ENCODE measurements at places on chromosomes 1 and 21.
A peak's percentile ranks its signal among the peaks of the same experiment; 100 is the strongest.

DNA sequence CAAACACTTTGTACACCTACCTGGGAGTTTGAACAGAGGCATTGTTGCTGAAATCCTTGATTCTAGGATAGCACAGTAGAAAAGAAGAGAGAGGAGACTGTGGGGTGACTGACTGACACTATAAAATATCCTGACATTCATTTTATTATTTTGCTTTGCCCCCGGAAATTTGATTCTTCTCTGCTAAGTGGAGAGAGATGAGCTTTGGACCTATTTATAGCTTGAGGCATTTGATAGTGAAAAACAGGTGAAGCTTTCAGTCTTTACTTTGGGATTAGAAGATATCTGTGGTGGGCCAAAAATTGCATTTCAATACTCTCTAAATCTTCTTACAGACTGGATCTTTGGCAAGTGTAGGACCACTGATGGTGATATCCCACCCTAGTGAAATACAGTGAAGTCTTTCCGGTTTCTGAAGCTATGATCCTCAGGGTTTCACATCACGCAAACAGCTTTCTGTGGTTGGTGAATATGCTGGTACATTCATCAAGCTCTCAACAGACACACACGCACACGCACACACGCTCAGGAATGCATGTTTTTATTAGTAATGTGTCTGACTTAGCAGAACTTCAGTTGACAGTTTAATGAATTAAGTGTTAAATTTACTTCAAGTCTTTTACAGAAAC is at the start of gene AMPD1:
TSS of gene AMPD1 (minus strand) at position 117 of the 629 bp plus-strand sequence. CDS start at position 42, 75 bp downstream.
- peak; percentile 47 for DNase-seq

GRCh38 chr1:207826557-207827487 is 75.0 kb downstream of the CD46 start:
- DNase-seq, result no peak

GRCh38 chr1:172185211-172185610 is 235.3 kb upstream of the C1orf105 start:
- DNase-seq, result peak; percentile 47

DNA sequence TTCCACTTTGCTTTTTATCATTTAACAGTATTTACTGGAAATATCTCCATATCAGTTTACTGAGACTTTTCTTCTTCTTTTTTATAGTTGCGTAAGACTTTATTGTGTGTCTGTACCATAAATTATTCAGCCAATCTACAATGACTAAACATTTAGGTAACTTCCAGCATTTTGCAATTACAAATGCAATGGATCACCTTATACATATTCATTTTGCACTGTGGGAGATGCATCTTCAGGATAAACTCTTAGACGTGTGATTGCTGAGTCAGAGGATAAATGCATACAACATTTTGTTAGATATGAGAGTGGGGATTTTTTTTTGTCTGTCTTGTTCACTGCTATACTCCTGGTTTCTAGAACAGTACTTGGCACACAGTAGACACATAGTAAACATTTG is 95.7 kb upstream of the GCLM start:
- DNase-seq, result no peak

DNA sequence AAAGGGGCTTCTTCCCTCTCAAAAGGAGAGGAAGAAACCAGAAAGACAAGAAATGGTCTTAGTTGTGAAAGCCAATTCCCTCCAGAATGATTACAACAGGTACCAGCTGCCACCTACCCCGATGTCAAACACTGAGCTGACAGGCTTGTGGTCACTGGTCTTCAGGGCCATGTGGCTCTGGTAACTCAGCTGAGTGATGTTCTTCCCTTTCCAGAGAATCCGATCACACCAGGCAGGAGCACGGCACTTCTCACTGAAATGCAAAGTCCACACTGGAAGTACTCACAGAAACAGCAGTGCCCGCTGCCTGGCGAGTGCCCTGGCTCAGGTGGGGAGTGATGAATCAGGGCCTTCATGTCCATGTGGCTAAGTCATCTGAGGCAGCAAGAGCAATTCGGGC is 18.7 kb upstream of the MTF1 start:
- no peak for DNase-seq

DNA sequence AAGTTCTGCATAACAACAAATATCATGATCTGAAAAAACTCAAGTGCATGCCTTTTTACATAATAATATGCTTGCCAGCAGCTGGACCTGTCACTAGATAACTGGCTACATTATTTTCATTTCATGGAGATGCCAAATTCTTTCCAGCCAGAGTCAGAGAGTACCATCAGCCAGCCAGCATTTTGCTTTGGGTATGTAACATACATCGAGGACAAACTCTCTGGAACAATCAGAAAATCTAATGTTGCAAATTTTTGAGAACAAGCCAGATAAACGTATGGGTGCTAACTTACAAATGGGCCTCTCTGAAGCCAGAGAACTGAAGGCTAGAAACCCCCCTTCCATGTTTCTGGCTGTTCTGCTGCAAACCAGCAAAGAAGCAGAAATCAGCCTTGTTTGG is 76.3 kb upstream of the BACE2 start:
- no peak for DNase-seq

- no peak for DNase-seq
Measured at GRCh38 chr1:199290186-199290585, 651.3 kb downstream of the PTPRC start.

DNA sequence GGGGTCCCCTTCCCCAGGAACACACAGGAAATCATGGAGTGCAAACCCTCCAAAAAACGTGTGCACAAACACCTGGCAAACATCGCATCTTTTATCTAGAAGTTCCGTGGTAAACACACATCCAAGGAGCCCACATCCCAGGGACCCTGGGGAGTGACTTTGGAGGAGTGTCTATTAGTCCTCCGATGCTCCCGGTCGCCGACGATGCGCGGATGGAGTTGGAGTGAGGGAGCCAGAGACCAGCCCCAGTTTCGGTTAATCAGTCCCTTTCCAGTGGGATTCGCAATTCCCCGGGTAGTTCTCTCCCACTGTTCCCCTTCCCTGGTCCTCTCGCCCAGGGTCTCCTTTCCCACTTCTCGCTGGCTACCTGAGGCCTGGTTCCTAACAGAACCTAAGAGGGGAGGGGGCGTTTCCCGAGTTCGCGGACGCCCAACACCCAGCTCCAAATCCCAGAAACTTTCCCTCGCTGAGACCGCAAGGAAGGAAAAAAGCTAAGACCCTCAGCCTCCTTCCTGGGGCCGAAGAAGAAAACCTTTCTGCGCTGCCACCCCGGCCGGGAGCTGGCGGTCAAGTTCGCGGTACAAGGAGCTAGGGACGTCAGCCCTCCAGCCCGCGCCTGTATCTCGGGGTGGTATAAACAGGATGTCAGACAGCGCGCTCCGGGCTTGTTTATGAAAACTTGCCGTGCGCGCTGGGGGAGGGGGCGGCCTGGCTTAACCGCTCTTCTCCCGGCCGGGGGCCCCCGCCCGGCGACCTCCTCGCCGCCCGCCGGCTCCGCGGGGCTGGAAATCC is 787 bp downstream of the JAK1 start:
- no peak for DNase-seq

- no peak for DNase-seq
Measured at GRCh38 chr1:17441993-17442357, 2.5 kb upstream of the RCC2 start.

DNA sequence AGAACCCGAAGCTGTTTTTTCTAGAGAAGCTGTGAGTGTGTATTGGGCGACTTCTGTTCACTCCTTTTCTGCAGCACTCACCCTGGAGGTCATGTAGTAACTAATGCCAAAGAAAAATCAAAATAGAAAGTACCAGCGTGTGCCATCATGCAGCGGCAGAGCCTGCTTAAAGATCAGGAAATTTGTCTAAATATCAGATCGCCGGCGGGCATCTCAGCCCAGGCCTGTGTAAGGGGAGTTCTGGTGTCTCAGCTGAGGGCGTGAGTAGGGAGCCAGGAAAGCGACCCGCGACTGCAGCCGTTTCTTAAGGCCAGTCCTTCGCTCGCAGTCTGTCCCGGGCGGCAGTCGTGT is 768 bp downstream of the EDARADD start:
- no peak for DNase-seq

GRCh38 chr1:65412256-65412983 is 8.0 kb upstream of the LEPR start:
- no peak for DNase-seq

DNA sequence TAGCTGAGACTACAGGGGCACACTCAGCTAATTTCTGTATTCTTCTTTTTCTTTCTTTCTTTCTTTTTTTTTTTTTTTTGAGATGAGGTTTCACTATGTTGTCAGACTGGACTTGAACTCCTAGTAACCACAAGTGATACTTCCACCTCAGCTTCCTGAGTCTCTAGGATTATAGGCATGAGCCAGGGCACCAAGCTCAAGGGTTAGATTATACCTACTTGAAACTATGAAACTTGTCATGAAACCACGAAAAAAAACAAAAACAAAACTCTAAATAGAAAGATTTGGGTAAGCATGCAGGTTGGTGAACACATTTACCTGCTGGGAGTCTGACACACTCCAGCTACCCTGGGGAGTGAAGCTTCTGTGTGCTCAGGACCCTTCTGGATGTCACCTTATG is 2250.4 kb downstream of the MRPL39 start:
- no peak for DNase-seq
